ENCODE measurements at places on chromosomes 5 and 9.

- DNase-seq: no peak
Observed at GRCh38 chr5:123142206-123142915, 53.3 kb downstream of the PRDM6 start.

- DNase-seq: no peak
Observed at GRCh38 chr5:33079548-33079947, 361.2 kb upstream of the TARS1 start.

DNA sequence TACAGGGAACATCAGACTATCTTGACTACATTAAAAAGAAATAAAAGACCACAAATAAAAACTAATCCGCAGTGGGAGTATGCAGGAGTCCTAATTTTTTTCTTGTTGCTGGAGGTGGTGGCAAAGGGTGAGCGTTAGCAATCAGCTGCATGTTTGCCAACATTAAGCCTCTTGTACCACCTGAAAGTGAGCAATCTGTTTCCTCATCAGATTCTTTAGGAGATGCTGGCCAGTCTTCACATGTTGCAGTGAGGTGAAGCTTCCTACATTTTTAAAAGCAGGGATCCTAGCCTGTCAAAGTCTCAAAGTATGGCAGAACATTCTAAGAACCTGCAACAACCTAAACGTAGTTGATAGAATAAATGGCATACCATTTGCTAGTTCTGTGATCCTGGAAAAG is 162.2 kb upstream of the MEF2C start:
- no peak for DNase-seq

DNA sequence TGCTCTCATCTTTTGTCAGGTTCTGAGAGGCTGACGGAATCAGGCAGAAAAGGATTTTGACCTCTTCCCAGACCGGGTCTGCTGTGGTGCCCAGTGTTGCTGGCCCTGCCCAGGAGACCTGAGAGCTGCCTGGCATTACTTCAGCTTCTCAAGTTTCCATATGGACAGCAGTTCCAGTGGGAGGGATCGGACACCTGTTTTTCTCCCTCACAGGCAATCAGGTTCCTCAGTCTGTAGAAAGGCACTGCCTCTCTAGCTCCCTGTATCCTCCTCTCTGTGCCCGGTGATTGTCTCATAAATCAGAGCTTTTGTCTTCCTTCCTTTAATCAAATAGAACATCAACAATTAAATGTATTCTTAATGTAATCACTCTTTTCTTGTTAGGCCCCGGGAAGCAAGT is 198.7 kb downstream of the SEMA6A start:
- no peak for DNase-seq

DNA sequence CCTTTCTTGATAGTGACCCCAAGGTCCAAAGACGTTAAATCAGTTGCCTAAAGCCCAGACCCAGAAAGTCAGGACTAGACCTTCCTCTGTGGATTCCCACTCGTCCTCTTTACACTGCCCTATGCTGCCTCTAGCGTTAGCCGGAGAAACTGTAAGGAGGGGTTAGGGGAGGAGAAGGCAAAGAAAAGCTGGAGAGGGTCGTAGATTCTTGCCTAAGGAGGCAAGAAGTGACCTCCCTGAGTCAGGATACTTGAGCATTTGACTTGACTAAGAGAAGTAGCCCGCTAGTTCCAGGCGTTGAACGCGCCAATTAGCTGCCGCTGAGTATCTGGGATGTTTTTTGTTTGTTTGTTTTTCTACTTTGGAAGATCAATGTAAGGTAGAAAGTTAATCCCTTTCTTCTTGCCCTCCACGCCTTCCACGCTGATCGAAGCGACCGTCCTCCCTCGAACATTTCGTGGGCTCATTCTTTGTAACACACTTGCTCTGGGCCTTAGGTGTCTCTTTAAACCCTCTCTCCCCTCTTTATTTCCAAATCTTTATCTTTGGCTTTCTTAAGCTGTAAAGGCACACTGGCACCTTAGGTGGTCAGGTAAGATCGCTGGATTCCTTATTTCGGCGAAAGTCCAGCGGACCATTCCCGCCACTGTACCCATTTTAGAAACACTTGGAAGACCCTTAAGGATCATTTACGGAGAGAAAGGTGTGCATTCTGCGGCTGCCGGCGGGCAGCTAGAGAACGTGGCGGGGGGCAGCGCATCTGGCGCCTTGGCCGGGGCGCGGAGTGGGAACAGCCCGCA is 5.1 kb upstream of the RGMB start:
- DNase-seq: no peak

- DNase-seq: no peak
Observed at GRCh38 chr9:93860694-93861658, 94.2 kb downstream of the BARX1 start.

DNA sequence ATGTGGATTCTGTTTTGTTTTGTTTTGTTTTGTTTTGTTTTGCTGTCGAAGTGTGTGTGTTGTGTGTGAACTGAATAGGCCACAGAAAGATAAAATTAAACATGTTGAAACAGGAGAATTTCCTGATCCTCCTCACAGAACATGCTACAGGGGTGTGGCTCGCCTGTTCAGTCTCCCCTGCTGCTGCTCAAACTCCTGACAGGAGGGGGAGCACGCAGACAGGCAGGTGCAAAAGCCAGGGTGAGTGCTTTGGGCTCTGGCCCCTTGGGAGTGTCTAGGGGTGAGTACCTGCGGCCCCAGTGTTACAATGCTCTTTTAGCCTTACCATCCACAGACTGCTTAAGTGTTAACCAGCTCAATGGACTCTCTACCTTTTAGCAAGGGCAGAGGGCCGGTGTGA is 473.5 kb downstream of the MAT2B start:
- DNase-seq: no peak

- DNase-seq: no peak
Observed at GRCh38 chr5:156949424-156949823, 13.6 kb downstream of the TIMD4 start.

- no peak for DNase-seq
Observed at GRCh38 chr5:175837171-175837699, 34.1 kb upstream of the CPLX2 start.

GRCh38 chr5:174479325-174479724 is 245.1 kb upstream of the MSX2 start:
- no peak for DNase-seq

DNA sequence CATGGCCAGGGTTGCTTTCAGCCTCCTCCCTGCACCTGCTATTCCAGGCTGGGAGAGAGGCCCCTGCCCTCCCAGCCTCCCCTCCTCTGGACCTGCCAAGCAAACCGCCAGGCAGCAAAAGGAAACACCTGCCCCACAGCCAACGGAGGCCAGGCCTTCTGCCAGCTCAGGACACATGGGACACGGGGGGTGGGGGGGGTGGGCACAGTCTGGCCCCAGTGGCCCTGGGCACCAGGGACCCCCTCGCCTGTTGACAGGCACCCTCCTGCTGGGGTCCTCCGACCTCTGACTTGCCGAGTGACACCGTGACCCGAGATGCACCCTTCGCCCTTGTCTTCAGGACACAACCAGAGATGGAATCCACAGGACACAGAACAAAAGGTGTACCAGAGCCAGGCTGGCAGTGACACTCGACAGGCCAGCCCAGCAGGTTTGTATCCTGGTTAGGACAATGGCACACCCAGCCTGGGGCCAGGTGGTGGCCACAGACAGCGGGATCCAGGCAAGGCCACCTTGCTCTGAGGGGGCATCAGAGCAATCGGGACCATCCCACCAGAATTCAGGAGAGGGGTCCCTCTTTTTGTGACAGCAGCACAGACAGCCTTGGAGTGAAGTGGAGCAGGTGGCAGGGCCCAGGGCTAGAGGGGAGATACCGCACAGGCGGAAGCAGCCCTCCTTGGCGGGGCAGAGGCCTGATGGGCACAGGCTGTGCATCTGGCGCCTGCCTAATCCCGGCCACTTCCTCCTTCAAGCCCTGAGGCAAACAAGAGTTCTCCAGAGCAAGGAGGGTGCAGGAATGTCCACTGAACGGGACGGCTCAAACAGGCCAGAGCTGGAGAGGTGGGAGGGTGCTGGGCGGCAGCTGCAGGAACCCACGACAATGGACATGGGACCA is 1.3 kb upstream of the TMEM210 start:
- DNase-seq: no peak

- DNase-seq: no peak
Observed at GRCh38 chr5:111667128-111667736, 89.8 kb downstream of the NREP start.

DNA sequence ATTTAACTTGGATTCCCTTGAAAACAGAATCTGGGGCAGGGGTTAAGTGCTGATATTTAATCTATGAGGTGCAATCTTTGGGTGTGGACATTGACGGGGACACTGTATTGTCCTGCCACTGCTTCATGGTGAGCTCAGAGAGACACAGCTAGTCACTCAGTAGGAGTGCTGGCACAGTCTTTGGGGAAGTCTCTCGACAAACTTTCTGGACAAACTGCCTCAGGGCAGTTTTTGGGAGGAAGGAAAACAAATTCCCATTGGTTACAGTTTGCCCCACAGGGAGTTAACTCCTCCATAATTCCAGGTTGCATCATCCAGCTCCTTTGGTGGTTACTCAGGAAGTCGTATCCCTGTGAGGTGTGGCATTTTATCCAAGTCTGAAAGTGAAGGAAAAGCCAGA is 17.9 kb downstream of the HNRNPK start:
- DNase-seq: peak; percentile 46

DNA sequence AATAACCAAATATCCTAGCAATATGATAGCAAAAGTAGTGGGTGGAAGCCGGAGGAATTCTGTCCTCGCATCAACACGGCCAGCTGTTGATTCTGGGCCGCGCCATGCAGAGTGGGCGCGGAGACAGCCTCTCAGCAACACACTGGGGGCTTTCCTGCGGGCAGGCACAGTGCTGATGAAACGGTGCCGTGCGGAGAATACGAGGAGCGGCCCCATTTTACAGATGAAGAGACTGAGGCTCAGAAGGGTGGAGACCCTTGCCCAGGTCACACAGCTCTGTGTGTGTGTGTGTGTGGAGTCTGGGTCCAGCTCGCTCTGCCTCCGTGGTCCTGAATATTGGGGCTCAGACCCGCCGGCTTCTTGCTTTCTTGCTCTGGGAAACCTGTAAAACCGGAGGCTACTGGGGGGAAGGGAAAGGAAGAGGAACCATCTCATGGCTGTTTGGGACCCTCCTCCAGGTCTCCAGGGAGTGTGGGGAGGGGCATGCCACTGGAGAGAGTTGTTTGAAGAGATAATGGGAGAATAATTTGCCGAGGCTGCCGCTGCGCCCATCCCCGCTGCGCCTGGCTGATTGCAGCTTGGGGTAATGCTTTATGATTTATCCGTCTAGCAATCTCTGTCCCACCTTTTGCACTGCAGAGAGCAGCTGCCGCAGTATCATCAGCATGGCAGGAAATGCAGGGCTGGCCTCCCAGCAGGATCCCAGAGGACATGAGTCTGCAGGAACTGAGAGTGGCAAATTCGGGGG is 36.6 kb downstream of the NCS1 start:
- no peak for DNase-seq

DNA sequence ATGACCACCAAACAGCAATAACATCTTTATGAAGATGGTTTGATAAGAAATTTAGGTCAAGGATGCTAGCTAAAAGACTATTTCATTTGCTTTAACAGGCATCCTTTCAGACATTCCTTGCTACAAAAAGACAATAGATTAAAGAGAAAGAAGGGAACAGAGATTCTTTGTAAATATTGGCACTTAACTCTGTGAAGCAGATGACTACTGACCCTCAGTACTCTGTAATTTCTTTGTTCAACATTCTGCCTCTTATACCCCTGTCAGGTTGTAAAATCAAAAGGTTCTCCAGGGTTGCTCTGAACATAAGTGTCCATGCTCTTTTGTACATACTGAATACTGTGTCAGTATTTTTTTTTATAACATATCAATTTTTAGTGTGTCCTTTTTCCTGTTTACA is 610.6 kb upstream of the GRAMD2B start:
- DNase-seq: no peak

DNA sequence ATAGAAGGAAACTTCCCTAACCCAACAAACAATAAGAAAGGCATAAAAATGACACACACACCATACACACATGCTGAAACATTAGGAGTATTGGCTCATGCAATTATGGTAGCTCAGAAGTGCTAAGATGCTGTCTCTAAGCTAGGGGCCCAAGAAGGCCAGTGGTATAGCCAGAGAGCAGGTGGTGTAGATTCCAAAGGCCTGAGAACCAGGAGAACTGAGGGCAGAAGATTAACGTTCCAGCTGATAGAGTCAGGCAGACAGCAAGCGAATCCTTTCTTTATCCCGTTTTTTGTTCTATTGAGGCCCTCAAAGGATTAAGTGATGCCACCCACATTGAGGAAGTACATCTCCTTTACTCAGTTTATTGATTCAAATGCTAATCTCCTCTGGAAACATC is 262.9 kb downstream of the EPB41L4A start:
- no peak for DNase-seq

DNA sequence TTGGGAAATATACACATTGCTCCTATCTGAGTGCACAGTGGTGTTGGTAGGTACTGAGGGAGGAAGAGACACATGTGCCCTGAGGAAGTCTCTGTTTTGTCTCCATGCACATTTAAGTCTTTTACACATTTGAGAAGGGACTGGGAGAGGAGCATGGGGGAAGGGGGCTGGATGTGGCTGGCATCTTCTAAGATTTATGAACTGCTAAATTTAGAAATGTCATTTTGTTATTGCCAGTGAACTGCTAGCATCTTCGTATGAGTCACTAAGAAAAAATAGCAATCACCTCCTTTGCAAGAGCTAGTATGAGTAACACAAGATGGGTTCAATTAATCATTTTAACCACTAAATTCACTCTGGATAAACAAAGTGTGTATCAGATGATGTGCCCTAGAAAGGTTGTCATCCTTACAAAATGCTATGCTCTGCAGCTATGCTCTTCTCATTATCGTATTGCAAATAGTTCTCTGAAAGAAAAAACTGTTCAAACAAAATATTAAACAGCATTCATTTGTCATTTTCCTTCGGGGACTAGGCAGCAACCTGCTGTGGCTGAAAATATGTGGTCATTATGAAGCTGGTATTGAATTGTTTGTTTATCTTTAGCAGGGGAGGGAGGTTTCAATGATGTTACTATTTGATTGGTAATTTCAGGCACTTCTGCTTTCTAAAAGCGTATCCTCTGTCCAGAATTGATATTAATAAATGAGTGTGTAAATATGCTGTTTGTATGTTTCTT is 236.5 kb downstream of the DMRTA1 start:
- no peak for DNase-seq

GRCh38 chr5:55226027-55226933 is 835 bp downstream of the MCIDAS start:
- no peak for DNase-seq

DNA sequence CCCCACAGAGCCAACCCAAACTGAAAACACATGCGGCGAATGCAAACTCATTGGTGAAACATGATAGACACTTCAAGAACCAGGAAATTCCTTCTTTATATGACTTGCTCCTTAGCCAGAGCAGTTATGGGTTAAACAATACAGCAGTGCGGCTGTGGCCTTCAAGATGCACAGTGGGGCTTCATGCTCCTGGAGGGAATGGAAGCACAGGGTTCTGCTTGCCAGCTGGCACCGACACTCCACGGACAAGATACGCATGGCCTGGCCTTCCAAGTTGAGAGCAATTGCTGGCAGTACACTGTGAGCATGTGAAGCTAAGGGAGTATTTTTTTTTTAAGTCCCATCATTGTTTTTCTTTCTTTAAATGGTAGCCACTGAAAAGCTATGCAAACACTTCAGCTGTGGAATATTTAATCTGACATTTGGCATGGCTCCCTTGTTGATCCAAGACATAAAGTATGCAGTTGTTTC is 451.6 kb upstream of the CD180 start:
- peak; percentile 83 for DNase-seq
